NCI-H1105 (cell line): ENCODE measurements at places on chromosomes 11 and 22.

DNA sequence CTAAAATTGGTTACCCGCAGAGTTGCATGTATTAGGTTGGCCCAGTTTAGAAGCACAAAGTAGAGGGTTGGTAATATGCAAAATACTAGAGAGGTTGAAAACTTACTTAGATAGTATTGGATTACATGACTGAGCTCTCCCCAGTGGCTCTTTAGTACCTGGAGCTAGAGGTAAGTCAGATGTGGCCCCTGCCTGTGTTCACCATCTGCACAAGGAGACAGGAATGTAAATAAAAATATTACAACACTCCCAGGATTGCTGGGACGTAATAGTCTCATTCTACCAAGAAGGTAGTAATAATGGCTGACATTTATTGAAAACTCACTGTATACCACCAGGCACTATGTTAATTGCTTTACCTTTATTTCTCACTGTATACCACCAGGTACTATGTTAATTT is 129.6 kb downstream of the SLC17A6 start:
- DNase-seq: no peak

- no peak for DNase-seq
Observed at GRCh38 chr11:96215826-96216225, 127.2 kb downstream of the MAML2 start.

DNA sequence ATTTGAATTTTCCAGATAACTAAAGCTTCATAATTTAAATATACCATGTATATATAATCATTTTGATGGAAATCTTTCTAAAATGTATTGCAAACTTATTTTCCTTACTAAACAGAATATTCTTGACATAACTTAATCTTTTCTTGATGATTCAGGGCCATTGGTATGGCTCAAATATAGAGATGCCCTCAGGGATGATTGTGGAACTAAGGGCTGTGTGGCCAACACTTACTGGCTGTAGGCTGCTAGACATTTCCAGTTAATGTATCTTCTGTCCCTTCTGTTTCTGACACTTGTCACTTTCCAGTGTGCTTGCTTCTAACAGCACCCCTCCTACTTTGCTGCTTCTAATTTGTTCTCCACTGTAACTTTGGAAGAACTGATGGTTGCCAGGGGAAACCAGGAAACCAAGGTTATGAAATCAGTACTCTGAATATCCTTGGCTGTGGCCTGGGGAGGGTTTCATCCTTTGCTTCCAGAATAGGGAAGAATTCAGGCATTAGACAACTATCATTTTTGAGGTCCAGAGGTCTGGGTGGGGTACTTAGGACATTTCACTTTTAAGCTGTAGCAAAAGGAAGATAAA is 697.2 kb downstream of the ETS1 start:
- no peak for DNase-seq

DNA sequence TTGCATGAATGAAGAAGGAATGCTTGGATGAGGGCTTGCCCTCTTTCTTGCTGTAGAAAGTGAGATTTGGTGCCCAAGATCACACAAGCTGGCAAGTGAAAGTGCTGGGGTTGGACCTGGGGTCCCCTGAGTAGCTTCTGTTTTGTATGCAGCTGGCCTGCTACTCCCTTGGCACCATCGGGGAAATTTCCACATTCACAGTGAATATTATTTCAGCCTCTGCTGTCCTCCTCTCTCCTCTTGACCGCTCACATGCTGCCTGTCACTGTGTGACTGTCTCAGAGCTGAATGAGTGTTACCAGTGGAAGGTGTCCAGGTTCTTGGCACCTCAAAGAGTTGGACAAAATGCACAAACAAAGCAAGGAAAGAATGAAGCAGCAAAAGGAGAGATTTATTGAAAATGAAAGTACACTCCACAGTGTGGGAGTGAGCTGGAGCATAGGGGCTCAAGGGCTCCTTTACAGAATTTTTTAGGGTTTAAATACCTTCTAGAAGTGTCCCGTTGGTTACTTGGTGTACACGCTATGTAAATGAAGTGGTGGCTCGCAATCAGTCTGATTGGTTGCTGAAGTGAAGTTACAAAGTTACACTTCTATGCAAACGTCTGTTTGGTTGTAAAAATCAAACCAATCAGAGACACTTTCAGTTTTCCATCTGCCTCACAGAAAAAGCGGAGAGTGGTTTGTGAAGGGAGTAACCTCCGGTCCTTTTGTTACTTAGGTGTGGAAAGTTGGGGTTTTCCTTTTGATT is 87.4 kb downstream of the DEPDC5 start:
- no peak for DNase-seq

DNA sequence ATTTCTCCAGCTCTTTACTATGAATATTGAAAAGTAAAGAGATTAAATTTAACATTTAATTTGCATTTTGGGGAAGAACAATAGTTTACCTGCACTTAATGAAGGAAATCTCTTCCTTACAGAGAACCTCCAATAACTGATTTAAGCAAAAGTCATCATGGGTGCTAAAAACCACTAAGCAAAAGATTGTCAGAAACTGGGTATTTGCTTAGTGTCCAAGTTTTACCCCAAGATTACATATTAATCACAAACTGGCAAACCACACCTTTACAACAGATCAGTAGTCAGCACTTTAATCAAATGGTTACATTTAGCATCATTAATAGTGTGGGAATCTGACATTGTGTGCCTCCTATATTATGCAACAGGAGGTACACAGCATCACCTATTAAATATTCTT is 2.7 kb downstream of the ZBTB44 start:
- DNase-seq: no peak

DNA sequence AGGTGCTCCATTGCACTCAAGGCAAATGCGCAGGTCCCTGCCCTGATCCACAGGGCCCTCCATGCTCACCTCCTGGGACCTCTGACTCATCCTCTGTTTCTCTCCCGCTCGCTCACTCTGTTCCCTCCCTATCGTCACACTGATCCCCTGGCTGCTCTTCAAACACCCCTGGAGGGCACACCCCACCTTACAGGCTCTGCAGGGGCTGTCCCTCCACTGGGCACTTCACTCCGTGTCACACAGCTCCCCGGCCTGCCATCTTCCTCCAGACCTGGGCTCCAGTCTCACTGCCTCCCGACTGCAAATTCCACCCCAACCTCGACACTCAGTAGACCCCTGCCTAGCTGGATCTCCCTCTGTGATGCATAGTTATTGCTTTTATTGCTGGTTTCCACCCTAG is 91.5 kb upstream of the PRDM11 start:
- no peak for DNase-seq
